Fibroblast of skin of left biceps (primary cell): ENCODE measurements at places on chromosomes 4 and X.

DNA sequence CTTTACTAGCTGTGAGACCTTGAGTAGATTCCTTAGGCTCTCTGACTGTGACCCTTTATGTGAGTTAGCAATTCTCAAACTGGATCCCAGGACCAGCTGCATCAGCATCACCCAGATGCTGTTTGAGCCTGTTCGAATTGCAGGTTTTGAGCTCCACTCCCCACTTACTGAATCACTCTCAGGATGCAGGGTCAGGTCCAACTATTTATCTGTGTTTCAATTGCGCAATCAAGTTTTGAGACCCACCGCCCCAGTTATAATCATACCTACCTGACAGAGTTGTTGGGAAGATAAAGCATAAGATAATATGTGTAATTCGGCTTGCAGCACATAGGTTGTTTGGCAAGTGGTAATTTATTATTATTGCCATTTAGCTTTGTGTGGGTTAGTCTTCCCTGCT lies 155.8 kb upstream of the DGKK start:
- DNase-seq: no peak

GRCh38 chr4:146368209-146368608 lies 153.5 kb downstream of the SLC10A7 start:
- DNase-seq: no peak

DNA sequence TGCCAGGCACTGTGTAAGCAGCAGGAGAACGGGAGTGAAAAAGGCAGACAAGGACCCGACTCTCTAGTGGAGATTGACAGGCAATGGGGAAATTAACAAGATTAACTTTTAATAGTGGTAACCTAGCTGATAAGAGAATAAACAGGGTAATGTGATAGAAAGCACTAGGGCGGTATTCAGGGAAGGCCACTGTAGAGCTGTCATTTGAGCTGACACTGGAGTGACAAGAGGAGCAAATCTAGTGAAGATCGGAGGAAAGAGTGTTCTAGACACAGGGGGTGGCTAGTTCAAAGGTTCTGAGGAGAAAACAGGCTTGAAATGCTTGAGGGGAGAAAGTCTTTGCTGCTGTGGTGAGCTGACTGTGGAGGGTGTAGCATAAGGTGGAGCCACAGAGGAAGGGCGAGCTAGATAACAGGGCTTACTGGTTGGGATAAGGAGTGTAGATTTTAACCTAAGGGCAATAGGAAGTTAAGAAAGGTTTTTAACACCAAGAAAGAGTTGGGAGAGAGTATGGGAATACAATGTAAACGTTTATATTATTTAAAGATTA lies 122.8 kb downstream of the SLC10A7 start:
- DNase-seq: no peak

- no peak for DNase-seq
Observed at GRCh38 chr4:185221912-185222311, 12.5 kb downstream of the SNX25 start.

DNA sequence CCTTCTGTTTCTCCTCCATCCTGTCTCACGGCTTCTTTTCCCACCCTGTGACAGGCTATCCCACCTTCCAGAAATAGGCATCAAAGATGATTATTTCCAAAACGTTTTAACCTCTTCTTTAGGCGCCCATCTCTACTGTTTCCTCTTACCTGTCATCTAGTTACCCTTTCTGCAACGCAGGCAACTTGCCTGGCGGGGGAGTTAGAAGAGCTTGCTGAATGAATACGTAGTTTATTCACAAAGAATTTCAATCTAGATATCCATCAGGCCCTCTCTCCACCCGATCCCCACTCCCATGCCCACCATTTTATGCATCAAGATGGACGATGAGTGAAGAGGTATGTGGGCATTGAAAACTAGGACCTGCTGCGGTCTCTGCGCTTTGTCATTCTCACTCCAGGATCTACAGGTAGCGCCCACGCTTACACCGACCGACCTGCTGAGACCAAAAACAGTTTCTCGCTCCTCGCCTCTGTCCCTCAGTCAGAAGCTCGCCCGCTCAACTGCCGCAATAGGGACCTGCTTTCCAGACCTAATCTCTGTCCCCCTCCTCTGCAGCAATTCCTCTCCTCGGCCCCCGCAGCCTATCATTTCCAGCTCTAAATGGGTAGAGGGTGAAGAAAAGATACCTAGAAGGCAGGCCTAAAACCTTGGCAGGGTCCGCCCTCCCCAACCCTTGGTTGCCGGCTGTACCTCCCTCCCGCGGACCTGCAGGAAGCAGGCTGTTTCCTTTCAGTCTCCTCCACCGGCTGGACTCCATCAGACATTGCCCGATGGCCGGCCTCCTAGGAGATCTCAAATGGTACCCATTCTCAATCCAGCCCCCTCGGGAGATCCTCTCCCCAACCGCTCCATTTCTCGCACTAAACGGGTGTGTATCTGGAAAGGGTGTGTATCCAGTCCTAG lies 624 bp downstream of the BEX5 start:
- no peak for DNase-seq

DNA sequence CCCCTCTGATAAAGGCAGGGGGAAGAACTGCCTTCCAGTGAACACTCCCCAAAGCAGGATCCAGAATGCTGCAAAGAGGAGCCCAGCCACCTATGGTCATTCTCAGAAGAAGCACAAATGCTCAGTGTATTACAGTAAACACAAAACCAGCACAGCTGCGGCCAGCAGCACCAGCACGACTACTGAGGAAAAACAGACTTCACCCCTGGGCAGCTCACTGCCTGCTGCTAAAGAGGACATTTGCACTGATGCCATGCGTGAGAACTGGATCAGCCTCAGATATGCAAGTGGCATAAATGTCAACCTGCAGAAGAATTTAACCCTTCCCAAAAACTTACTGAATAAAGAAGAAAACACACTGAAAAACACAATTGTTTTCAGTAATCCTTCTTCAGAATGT lies 80.2 kb upstream of the TLR2 start:
- DNase-seq: no peak

- no peak for DNase-seq
Observed at GRCh38 chr4:89316931-89317366, 9.3 kb upstream of the GPRIN3 start.

GRCh38 chrX:107167163-107167921 lies 38.9 kb downstream of the NUP62CL start:
- DNase-seq: no peak

DNA sequence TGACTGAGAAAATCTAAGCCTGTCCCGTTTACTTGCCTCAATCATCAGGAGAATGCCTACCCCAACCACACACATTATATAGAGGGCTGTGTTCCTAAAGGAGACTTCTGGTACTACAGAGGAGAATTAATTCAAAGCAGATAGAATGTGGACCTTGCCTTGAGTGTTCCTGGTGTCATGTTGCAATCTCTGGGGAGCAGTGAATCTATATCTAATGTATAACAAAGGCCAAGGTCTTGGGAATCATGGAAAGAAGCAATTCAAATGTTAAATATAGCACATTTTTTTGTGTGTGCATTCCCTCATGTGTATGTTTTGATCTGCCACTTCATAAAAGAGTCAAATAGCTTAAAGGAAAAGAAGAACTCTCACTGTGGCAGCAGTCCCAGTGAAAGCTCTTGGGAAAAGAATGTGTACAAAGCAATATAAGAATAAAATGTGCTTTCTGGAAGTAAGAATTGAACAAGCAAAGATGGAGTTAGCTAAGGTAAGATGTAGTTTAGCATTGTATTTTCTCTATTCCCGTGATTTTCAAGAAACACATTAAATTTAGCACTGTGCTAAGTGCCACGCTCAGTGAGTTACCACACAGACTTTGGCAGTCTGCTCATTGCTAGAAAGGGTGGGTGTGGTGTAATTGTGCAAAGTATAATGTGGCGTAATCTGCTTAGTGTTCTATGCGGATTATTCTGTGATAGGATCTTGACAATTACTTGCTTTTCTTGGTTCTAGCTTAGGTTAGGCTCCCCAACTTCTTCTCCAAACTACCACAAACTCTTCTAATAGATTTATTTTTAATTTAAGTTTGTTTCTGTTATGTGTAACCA lies 13.7 kb downstream of the ADH6 start:
- DNase-seq: peak; percentile 81

DNA sequence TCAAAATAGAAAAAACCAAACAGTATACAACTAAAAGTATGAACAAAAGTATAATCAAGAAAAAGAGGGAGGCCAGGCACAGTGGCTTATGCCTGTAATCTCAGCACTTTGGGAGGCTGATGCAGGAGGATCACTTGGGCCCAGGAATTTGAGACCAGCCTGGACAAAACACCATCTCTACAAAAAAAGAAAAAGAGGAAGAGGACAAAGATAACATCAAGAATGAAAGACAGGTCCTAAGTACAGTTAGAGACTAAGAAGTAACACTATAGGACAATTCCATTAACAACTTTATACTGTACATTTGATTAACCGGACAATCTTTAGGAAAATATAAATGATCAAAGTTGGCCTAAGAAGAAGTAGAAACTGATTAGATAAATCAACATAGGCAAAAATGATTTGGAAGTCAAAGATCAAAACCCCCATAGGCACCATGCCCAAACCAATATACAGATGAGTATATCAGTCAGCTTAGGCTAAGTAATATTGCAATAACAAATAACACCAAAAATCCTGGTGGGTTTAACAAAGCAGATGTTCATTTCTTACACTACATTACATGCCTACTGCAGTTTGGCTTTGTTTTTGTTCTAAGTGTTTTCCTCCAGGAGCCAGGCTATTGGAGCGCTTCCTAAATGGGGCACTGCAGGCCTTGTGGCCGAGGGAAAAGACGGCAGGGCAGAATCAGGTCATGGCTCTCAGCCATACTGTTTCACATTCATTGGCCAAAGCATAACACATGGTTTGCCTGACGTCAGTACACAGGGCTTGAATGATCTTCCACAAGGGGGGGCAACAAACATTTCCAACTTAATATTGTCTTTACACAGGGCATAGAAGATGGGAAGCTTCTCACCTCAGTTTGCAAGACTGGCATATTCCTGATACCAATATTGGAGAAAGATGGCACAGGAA lies 42.2 kb upstream of the HGFAC start:
- DNase-seq: no peak

DNA sequence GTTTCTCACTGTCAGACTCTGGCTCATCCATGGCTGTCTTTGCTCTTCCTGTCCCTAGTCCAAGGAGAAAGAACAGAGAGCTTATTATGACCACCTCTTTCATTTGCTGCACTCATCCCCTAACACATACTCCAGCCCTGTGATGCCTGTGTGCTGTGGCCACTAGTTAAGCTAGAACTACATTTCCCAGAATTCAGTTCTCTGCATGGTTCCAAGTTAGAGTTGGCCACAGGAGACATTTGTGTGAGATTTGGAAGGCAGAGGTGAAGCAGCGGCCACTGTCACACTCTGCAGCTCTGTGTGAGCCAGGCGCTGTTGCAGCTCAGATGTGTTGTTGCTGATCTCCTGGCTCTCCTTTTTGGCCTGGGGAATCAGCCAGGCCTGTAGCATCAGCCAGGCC lies 188.2 kb upstream of the ATP6AP2 start:
- DNase-seq: no peak

DNA sequence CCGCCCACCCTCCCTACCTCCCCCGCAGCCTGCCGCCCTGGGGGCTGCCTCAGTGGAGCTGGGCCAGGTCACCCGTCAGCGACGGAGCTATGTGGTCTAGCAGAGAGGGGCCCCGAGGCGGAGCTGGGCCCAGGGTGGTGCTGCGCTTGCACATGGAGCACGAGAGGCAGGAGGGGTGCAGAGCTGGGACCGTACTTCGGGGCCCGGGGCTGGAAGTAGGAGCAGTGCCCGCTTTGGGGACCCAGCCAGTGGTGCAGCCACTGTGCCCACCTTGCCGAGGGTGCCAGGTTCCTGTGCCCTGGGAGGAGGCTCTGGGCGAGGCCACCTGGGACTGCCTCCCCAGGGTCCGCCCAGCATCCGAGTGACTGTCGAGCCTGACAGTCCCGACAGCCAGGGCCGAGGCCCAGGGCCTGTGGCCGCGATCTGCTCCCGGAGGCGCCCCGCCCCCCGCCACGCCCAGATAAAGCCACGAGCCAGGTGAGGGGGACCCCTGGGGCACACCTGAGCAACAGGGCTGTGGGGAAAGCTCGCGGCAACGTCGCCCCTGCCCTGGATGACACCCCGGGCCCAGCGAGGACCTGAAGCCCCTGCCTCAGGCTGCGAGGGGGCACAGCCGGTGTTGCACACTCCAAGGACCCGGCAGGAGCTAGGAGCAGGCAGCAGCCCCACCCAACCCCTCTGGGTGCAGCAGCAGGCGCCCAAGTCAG lies 117.5 kb downstream of the DNAAF6 start:
- DNase-seq: no peak

GRCh38 chrX:30865612-30866011 lies 23.4 kb downstream of the TAB3 start:
- no peak for DNase-seq

GRCh38 chr4:17619416-17620105 lies 5.1 kb downstream of the MED28 start:
- no peak for DNase-seq

GRCh38 chrX:153686711-153687110 lies 1.0 kb upstream of the SLC6A8 start:
- no peak for DNase-seq

DNA sequence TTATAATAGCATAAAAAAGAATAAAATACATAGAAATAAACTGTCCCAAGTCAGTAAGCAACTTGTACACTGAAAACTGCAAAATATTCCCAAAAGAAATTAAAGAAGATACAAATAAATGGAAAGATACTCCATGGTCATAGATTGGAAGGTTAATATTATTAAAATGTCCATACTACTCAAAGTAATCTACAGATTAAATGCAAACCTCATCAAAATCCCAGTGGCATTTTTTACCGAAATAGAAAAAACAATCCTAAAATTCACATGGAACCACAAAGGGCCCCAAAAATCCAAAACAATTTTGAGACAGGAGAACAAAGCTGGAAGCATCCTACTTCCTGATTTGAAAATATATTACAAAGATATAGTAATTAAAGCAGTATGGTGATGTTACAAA lies 133.0 kb downstream of the NDST3 start:
- DNase-seq: no peak

GRCh38 chr4:167238226-167238625 lies 3.9 kb upstream of the SPOCK3 start:
- DNase-seq: no peak

- DNase-seq: no peak
Observed at GRCh38 chr4:9812501-9813340, 31.3 kb downstream of the DRD5 start.

GRCh38 chrX:108033890-108034289 lies 11.0 kb upstream of the VSIG1 start:
- DNase-seq: no peak

DNA sequence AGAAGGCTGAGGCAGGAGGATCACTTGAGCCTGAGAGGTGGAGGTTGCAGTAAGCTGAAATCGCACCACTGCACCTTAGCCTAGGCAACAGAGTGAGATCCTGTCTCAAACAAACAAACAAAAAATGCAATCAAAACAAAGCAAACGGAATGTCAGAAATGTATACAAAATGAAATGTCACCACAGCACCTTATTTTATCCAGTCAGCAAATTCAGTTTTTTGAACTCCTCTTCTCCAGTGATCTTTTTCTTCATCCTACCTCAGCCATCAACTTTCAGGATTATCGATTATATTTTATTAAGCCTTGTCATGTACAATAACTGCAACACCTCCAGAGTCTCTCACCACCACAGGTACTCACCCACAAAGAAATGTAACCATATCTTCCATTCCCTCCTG lies 31.1 kb upstream of the HPGDS start:
- DNase-seq: no peak
